ENCODE measurements at places on chromosomes 11 and 22.

GRCh38 chr11:132718711-132719671 is 813.3 kb downstream of the OPCML start:
- no peak for DNase-seq

GRCh38 chr11:25730230-25730629 is 601.7 kb upstream of the ANO3 start:
- DNase-seq, result no peak

- DNase-seq, result no peak
These were observed 24.0 kb upstream of the SC5D start for GRCh38 chr11:121268581-121268980.

- DNase-seq, result no peak
These were observed 30.3 kb downstream of the KREMEN1 start for GRCh38 chr22:29103121-29103520.

GRCh38 chr11:121801781-121802180 is 314.2 kb downstream of the BLID start:
- no peak for DNase-seq

GRCh38 chr11:41121600-41121999 is 337.9 kb downstream of the LRRC4C start:
- no peak for DNase-seq

GRCh38 chr11:66478729-66479393 is 1.4 kb upstream of the DPP3 start:
- DNase-seq, result peak; percentile 30

- DNase-seq, result peak; percentile 87
These were observed 562.5 kb downstream of the MN1 start for GRCh38 chr22:27238935-27239510.

GRCh38 chr11:119117004-119117706 is 4.2 kb upstream of the HINFP start:
- no peak for DNase-seq

GRCh38 chr11:115042002-115042401 is 363.7 kb downstream of the NXPE2 start:
- DNase-seq, result no peak

DNA sequence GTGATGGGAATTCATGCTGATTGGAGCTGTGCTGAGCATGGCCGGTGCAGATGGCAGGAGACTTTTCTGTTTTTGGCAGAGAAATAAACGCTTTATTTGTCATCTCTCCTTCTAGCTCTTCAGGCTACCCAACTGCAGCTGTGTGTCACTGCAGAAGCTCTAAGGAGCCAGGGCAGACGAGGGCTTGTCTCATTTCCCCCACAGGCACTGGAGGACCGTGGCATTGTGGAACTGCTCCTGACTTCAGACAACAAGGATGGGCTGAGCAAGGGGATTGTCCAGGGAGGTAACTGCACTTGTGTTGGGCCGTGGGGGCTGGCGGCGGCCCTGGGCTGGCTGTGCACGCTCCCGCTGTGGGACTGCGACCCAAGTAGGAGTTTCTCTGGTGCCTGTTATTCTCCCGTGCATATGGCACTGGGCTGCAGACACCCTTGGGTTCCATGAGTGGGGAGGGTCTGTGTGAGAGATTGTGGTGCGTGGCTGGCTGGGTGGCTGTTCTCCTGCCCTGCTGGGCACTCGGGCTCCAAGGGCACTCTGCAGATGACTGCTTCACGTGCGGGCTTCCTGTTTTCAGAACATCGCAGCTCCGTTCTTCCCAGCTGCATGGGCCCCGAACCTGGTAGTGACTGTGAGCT is 27.2 kb downstream of the GLB1L2 start:
- no peak for DNase-seq

- DNase-seq, result no peak
These were observed at the start of gene VSIG10L2 for GRCh38 chr11:125945797-125946520. Gene VSIG10L2 (plus strand): TSS chr11:125946044. CDS start chr11:125946056, 12 bp downstream.

DNA sequence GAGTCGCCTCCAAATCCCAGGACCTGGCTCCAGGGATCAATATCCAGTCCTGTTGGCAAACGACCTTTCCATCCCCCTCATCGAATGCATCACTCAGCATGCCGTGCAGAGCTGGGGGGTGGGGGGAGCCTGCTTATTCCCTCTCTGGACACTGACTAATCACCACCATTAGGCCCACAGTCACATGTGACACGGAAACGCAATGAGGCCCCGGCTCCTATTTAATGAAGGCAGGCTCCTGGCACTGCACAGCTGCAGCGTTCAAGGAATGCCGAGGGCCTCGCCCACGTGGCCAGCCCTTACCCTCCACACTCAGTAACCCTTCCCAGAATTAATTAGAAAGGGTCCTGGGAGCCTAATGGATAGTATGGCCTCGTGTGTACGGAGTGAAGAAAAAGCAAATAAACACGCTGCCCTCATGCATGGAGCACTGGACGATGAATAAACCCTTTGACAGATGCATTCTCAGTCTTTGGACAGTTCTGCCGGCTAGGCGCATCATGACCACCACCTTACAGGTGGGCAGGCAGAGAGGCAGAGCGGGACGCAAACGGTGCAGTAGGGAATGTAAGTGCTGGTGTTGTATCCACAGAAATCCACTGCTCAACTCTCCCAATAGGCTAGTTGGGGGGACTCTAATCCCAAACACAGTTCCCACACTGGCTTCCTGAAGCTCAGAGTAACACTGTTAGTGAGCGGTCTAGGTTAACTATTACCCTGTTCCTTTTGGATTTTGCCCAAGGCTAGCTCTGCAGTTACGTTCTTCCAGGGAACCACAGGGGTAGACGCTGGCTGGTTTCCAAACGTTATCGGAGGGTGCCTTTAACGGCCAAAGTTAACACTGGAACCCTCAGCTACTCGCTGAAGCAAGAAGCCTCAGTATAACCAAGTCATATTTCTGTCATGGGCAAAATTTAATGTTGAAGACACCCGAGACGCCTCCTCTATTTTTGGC is 490.1 kb downstream of the OPCML start:
- DNase-seq, result no peak

- DNase-seq, result no peak
These were observed 1.4 kb upstream of the OVOL1 start for GRCh38 chr11:65785319-65786007.

- DNase-seq, result no peak
These were observed 22.8 kb upstream of the B4GALNT4 start for GRCh38 chr11:346529-346928.

DNA sequence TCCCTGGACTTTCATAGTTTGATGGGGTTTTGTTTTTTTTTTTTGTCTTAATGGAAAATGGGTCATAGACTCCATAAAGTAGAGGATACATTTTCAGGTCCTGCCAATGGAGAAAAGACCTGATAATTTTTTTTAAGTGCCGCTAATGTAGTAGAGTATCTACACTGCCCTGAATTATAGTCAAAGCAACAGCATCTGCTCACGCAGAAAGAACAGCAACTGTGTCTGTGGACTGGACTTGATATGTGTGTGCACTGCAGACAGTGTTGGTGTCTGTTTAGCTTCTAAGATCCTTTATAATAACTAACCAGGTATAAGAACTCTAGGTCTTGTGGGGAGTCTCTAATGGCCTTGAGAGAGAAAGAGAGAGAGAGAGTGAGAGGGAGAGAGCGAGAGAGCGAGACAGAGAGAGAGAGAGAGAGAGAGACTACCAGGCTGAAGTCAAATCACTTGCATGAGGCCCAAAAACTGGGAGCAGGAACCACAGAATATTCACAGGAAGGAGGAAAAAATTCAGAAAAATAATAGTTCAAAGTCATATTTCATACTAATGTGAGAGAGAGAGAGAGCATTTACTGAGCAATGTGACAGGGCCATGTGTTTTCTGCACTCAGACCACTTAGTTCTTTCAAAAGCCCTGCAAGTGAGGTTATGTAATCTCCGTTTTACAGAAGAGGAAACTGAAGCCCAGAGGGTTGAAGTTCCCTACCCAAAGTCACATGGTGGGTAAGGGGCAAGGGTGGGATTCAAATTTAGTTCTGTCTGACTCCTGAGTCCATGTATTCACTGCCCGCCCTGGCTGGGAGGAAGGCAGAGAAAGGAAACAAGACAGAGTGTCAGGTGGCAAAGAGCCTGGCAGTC is 8.6 kb upstream of the MIAT start:
- no peak for DNase-seq

DNA sequence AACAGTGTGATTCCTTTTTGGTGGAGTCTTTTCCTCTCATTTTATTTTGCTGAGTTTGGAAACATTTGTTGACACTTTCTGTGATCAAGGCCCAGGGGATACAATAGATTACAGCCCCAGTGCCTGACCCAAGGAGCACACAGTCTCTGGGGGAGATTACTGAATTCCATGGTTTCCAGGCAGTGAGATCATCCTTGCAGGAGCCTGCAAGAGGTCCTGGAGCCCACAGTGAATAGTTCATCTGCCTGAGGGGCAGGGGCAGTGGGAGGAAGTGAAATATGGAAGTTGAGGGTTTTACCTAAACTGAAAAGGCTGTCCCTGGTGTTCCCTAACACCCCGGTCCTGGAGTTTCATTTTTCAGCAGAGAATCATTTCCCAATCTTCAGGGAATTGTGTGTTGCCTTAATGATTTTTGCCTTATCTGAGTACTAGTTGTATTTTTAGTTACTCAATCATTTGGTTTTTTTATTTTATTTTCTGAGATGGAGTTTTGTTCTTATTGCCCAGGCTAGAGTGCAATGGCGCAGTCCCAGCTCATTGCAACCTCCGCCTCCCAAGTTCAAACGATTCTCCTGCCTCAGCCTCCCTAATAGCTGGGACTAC is 7.7 kb downstream of the CCS start:
- DNase-seq, result peak; percentile 26

DNA sequence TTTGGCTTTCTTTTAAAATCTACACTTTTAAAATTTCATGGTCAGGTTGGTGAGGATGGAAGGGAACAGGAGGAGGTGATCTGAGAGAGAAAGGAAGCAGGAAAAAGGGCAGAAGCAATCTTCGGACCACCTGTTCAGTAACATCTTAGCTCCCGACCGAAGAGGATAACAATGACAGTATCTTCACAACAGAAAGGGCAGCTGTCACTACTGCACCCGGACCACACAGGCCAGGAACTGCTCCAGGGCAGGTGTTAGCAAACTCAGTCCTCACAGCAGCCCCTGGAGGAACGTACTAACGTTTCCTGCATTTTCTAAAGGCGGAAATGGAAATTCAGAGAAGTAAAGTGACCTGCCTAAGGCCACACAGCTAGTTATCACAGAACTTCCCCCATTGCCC is 16.8 kb downstream of the PTPN5 start:
- no peak for DNase-seq

- peak; percentile 13 for DNase-seq
These were observed 29.2 kb downstream of the SC5D start for GRCh38 chr11:121321614-121322243.

- DNase-seq, result no peak
These were observed 148.7 kb upstream of the MTMR2 start for GRCh38 chr11:96072592-96072991.

DNA sequence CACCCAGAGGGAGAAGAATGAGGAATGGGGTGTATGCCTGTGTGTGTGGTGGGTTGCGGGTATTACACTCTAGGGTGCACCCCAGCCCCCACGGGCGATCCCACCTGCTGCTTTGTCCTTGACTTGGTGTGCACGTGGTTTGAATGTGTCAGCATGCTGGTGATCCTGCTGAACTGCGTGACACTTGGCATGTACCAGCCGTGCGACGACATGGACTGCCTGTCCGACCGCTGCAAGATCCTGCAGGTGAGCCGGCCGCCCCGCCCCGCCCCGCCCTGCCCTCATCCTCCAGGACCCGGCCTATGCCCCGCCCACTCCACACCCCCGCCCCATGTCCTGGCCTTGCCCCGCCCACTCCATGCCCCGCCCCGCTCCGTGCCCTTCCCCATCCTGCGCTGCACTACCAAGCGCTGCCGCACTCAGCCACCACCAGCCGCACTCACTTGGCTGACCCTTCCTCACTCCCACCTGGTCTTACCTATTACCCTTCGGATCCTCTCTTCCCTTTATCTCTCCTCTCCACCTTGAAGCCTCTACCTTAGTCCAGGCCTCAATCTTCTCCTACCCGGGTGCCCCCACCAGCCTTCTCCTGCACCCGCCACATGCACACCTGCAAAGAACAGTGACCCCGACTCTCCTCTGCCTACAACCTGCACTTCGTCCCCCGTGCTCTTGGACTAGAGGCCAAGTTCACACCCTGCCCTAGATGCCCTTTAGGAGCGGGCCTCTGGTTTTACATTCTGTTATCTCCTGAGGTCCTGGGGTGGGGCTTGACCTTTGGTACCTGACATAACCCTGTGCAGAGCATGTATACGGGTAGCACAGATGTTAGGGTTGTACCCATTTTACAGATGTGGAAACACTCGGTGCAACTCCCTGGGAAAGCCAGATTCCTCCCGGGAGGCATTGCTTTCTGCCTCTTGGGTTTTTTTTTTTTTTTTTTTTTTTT is 27.7 kb downstream of the CACNA1I start:
- DNase-seq, result no peak

- DNase-seq, result no peak
These were observed 1.7 kb upstream of the CHCHD10 start for GRCh38 chr22:23769321-23769965.

- DNase-seq, result no peak
These were observed 9.2 kb downstream of the RRP8 start for GRCh38 chr11:6594142-6594768.

GRCh38 chr22:36246718-36247117 is 6.2 kb upstream of the APOL1 start:
- DNase-seq, result no peak

DNA sequence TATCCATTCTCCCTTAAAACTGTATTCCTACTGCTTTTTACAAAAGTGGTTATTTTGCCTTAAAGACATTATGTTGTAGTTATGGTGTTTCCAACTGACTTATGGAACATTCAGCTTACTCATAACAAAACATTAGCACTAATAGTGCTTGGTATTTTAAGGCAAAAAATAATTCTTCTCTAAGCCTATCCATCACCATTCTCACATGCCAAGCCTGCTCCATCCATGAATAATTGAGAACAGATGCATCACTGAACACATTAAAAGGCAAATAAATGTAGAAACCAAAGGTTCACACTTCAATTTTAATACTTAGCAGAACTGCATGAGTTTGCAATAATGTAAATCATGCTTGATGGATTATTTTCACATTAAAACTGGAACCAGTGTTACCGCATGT is 42.3 kb upstream of the DDI1 start:
- peak; percentile 31 for DNase-seq

DNA sequence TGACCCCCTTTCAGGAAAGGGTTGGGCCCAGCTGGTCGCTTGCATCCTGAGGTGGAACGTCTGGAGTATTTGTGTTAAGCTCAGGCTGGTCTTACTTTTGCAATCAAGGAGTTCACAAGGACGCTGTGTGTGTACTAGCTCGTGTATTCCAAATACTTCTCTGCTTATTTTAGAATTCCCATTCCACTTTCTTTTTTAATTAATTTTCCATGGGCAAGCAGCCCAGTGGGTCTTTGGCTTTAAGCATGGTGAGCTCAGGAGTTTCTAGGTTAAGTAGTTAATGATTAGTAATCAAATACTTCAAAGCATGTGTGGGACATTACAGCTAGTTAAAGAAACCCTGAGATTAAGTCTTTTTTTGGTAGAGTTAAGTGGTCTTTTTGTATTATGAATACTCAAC is 68.6 kb downstream of the CSNK2A3 start:
- DNase-seq, result no peak

DNA sequence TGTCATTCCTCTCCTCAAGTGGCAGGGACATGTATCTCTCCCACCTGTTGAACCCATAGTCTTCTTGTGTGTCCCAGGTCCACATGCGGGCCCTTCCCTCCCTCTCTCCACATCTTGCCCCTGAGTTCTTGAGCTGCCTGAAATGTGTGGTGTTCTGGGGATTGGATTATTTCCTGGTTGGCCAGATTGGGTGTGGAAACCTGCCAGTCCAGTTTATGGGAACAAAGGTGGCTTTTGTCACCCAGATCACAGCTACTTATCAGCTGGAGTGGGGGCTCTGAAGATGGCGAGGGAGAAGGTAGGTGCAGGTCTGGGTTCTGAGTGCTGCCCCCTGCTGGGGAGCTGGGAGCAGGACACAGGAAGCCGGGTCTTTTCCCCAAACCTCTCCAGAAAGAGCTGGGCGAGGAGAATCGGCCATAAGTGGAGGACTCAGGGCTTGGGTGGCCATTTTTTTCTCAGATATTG is 14.2 kb downstream of the DTX4 start:
- DNase-seq, result peak; percentile 26

Measured in adipocyte (in vitro differentiated cells).